Muscle of leg (tissue), 16 donors: ENCODE measurements at places on chromosomes 16 and 17. TPM values are rescaled to one million over a fixed set of nuclear protein-coding genes. Genes with fewer than 3 reads are reported as not detected.

GRCh38 chr17:65895969-65896368 is 296.0 kb downstream of the CEP112 start:
- no peak for DNase-seq

DNA sequence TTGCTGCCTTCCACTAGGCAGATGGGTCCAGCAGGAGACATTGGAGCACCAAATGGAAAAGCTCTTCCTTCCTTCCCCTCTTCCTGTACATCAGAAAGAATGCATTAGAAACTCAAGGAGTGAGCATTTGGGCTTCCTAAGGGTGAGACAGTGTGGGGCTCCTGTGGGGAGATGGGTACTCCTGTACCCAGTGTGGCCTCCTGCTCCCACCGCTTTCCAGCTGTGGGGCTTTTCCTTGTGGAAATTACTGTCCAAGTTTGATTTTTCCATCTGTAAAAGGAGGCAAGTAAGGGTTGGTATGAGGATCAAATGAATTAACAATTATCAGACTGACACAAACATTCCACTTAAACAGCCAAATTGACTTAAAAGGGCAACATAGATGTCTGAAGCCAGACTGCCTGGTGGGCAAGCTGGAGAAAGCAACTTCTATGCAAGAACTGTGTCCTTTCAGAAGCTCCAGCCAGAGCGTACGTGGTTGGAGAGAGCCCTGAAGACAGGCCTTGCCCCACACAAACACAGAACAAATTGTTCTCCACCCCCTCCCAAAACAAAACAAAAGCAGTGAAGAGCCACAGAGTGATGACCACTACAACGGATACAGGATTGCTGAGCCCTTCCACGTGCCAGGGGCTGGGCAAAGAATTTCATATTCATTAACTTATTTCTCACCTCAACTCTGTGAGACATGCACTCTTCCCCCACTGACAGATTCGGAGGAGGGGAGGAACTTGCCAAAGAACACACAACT is 23.1 kb upstream of the ALDH3A1 start:
- DNase-seq = no peak

DNA sequence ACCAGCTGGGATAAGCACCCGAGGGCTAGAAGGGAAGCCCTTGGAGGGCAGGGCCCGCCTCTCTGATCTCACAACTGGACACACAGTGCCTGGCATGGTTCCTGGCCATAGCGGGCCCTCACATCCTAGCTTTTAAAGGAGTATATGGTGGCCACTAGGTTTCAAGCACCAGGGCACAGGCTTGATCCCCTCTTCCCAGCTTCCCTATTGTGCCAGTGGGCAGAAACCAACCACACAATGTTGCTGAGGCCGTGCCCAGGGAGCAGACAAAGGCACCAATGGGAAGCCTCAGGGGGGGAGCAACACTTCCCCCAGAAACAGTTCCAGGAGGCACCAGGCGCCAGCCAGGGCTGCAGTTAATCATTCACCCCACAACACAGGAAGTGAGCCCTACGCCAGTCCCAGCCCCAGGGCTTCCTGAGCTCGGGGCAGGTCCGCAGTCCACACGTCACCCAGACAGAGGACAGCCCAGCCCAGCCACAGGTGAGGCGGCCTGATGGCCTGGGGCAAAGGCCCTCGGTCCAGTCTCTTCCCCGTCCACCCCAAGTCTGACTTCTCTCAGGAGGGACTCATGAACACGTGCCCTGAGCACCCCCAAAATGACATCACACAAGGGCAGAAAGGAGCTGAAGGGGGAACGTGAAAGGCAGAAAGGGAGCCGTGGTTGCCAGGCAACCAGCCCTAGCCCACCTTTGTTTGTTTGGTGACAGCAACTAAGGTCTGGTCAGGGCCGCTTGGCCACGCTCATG is 12.8 kb downstream of the SMIM5 start:
- DNase-seq = no peak

DNA sequence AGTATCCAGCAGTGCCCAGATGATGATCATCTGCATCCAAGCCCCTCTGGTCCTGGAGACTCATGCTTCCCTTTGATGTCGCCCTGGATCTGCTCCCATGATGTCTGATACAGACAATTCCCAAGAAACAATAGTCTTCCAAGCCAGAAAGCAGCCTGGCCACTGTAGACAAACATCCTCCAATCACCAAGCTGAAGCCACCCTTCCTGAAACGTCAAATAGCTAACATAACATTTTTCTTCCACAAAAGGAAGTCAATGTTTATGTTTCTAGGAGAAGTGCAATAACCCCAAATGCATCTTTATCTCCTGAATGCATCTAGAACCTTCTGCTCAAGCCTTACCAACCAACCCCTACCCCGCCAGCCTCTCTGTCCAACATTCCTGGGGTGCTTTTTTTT is 1.2 kb upstream of the DPEP2 start:
- DNase-seq = peak; percentile 56

GRCh38 chr17:66343531-66344078 is 41.2 kb downstream of the PRKCA start:
- no peak for DNase-seq

DNA sequence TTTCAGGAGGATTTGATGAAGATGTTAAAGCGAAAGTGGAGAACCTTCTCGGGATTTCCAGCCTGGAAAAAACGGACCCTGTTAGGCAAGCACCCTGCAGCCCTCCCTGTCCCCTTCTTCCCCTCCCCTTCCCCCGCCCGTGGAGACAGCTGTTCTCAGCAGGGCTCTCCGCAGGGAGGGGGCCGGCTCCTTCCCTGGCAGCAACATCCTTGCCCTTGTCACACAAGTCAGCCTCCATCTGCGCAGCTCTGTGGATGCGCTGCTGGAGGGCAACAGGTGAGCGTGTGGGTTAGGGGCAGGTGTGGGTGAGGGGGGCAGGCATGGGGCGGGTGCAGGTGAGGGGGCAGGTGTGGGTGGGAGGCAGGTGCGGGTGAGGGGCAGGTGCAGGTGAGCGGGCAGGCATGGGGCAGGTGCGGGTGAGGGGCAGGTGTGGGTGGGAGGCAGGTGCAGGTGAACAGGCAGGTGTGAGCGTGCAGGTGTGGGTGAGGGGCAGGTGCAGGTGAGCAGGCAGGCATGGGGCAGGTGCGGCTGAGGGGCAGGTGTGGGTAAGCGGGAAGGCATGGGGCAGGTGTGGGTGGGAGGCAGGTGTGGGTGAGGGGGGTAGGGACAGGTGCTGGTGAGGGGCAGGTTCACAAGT is 9.4 kb downstream of the CYBC1 start:
- DNase-seq = peak; percentile 75

DNA sequence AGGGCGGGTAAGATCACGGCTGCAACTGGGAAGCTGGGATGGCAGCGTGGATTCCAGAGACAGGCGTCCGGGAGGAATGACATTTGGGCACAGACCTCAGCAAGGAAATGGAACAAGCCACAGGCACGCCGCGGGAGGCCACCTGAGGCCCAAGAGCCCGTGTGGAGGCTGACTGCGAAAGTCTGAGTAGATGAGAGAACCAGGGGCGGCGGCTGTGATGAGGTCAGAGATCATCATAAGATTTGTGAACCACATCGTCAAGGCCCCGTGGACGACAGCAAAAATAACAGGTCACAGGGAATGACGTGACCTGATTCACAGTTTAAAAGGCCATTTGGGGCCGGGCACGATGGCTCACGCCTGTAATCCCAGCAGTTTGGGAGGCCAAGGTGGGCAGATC is 48.2 kb downstream of the MRM3 start:
- no peak for DNase-seq

GRCh38 chr16:51971184-51971583 is 575.8 kb downstream of the TOX3 start:
- DNase-seq = no peak

- peak; percentile 51 for DNase-seq
Measured at GRCh38 chr17:28725166-28725659, 820 bp downstream of the TLCD1 start.

- DNase-seq = no peak
Measured at GRCh38 chr16:73006026-73006425, 41.9 kb downstream of the ZFHX3 start.

- DNase-seq = no peak
Measured at GRCh38 chr17:7846063-7846735, 8.7 kb upstream of the TMEM88 start.

GRCh38 chr16:29656688-29657523 is 6.1 kb upstream of the SPN start:
- no peak for DNase-seq

DNA sequence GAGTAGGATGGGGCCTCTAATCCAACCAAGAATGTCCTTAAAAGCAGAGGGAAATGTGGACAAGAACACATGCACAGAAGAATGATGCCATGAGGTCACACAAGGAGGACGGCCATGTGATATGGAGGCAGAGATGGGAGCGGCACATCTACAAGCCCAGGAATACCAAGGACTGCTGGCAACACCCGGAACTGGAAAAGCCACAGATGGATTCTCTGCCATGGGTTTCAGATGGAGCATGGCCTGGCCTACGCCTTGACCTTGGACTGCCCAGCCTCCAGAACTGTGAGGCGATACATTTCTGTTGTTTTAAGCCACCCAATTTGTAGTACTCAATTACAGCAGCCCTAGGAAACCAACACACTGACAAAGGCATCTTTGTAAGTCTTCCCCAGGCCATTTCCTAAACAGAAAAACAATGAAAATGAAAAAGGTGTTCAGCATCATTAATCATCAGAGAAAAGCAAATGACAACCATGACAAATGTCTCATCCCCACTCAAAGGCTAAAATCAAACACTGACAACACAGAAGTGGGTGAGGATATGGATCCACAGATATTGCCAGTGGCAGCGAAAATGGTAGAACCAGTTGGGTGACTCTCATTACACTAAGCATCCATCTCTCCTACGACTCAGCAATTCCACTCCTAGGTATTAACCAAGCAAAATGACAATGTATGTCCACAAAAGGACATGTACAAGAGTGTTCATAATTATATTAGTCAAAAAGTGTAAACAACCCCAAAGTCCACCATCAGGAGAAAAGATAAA is 76.9 kb upstream of the CNEP1R1 start:
- DNase-seq = no peak

KCNH6 gene
- polyA plus RNA-seq = 0.19 TPM

ADAP2 gene
- polyA plus RNA-seq = 5.7 TPM

SPATA2L gene
- 4.1 TPM for polyA plus RNA-seq

C16orf89 gene
- polyA plus RNA-seq = 0.49 TPM

RPL13 gene
- 5,718 TPM for polyA plus RNA-seq

KRTAP17-1 gene
- not detected for polyA plus RNA-seq

SAMD14 gene
- polyA plus RNA-seq = 5.5 TPM

KRT12 gene
- polyA plus RNA-seq = 1.2 TPM

HMOX2 gene
- polyA plus RNA-seq = 39.5 TPM

AOC3 gene
- polyA plus RNA-seq = 23.6 TPM

RAMP2 gene
- polyA plus RNA-seq = 87.2 TPM

NXPH3 gene
- polyA plus RNA-seq = 1.5 TPM

TVP23A gene
- polyA plus RNA-seq = 2.0 TPM
